Fibroblast of lung (primary cell): ENCODE measurements at places on chromosomes 3 and 15.

DNA sequence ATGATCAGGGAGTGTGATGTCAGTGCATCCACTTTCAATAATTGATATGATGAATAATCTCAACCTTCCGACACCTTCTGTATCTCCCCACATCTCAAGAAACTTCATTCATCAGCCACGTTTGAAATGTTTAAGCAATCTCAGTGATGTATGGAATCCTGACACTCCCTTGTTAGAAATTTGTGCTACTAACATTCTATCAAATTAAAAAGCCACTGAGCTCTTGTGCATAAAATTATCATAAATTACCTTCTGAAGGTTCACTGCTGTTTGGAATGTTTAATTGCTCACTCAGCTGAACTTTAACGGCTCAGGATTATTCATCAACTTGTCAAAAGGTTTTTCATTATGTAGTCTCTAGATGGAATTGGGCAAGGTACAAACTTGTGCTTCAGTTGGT lies 108.4 kb upstream of the DPH6 start:
- no peak for DNase-seq

DNA sequence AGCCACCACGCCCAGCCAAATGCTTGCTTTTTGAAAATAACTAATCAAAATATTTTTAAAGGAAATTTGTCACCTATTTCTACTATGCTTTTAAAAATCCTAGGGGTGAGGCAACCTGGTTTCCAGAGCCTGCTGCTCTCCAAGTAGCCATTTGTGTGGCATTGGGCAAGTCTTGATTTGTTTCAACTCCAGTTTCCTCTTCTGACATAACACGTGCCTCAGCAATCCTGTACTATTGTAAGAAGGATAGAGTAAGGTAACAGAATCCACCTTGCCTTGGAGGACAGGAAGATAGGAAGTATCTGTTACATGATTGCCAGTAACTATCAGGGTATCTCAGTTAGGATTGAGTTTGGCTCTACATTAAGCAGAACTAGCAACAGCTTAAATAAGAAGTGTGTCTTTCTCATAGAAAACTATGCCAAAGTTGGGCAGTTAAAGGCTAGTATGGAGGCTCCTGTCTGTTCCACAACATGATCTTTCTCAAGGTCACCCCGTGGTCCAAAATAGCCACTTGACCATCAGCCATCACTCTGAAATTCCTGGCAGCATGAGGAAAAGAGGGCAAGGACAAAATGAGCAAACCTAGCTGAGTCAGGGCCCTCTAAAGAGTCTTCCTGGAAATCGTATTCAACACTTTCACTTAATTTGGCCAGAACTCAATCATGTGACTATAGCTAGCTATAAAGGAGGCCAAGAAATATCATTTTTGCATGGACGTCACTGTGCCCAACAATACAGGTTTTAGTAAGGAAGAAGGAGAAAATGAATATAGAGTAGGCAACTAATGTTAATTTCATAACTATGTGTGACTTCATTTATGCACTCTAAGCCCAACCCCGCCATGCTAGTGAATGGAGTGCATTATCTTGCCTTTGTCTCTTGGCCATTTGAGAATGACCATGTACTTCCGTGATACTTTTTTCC lies 66.1 kb downstream of the HMG20A start:
- DNase-seq = no peak

DNA sequence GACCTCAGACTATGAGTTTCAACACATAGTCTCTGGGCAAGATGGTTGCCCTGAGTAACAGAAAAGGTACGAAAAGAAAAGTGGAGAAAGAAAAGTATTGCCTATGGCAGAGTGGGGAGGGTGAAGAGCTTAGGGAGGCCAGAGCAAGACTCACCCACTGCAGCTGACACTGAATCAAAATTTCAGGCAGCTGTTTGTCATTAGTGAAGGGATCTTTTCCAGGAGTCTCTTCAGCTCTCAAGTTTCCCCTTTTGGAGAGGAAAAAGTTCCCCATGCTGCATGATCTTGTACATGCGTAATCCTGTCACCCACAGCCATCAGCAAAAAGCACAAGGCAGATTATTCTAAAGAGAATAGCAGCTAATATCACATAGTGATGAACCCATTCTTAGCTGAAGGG lies 616.9 kb upstream of the GBE1 start:
- no peak for DNase-seq

DNA sequence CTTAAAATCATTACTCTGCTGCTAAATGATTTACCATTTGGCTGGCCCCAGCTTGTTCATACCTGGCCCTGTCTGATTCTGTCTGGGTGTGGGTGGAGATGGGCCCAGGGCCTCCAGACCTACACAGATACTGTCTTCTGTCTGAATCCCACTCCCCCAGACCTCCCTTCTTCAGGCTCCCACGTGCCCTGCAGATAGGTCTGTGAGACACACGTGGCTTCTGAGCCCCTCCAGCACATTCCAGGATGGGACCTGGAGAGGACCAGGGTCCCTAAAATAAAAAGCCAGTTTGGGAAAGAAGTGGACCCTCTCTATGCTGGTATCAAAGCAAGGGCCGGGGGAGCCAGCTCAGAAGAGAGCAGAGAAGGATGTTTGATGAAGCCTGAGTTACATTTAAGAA lies 14.6 kb upstream of the CEMIP start:
- DNase-seq = no peak

GRCh38 chr3:17469954-17470353 lies 272.5 kb downstream of the TBC1D5 start:
- DNase-seq = no peak

DNA sequence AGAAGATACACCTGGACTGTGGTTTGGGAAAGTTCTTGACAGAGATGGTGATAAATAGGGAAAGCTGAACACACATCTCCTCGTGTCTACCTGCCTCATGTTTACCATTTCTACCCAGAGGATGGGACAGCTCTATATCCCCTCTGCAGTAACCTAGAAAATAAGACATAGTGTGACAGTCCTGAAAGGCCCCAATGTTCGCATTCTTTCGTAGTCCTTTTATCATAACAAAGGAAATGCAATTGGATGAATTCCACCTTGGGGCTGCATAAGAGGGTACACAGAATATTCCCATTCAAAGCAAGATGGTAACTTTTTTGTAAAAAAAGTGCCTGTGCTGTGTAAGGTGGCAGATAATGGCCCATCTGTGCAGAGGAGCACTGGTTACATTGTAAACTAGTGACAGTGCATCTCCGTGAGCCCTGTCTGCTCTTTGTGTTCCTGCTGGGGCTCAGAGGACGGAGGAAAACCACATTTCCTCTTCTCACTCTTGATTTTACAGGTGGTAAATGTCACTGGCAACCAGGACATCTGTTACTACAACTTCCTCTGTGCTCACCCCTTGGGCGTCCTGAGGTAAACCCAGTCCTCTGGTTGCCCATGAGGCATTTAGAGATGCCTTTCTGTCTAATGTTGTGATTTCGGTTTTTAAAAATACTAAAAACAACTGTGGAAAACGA lies 74.3 kb downstream of the SIDT1 start:
- no peak for DNase-seq

GRCh38 chr3:174220775-174221554 lies 638.2 kb upstream of the NAALADL2 start:
- DNase-seq = no peak

- DNase-seq = no peak
Measured at GRCh38 chr3:70640481-70640880, 328.0 kb upstream of the MDFIC2 start.

- no peak for DNase-seq
Measured at GRCh38 chr15:82890995-82891390, 61.5 kb downstream of the HOMER2 start.

- no peak for DNase-seq
Measured at GRCh38 chr3:26515351-26515750, 107.2 kb upstream of the LRRC3B start.

DNA sequence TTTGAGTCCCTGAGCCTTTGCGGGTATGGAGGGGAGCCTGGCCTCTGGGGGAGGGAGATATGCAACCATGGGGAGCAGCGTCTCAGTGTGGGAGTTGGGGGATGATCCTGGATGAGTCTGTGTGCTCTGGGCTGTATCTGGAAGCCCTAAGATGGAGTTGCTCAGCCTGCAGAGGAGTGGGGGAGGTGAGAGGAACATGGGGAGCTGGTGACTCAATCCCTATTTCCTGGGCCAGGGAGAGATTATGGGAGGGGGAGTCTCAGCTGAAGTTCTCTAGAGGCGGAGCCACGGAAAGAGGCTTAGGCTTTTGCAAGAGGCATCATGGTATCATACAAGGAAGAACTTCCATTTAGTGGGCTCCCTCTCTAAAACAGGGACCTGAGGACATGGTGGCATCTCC lies 59.5 kb upstream of the TMEM115 start:
- peak; percentile 2 for DNase-seq

- DNase-seq = no peak
Measured at GRCh38 chr3:112200317-112200666, 67.2 kb upstream of the GCSAM start.

DNA sequence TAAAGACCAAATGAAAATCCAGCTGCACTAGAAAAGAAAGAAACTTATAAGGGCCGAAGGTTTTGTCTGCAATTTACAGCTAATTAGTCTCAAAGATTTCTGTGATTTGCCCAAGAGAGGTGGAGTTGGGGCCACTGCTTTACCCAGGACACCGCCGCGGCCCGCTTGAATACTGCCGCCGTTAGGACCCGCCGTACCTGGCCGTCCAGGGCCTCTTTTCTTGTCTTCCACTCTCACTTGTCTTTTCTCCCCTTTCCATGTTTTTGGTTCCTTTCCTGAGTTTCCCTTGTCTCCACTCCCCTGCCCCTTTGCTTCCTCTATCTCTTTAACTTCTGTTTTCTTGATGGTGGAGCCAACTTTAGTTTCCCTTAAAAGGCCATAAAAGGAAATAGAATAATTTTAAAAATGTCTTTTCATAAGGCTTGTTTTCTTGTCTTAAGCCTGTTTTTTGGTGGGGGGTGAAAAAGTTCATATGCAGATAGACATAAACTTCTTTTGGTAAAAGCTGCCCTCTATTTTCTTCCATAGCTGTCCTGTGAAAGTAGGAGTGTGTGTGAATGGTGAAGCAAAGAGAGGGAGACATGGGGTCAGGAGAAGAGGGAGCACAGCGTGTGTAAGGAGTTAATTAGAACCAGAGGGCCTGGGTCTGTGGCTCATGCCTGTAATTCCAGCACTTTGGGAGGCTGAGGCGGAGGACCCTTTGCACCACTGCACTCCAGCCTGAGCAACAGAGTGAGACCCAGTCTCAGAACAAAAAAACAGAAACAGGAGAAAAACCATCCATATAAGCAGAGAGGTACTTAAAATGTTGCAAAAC lies 16.0 kb upstream of the CCNL1 start:
- peak; percentile 51 for DNase-seq

GRCh38 chr3:51802106-51802703 lies 23.2 kb upstream of the IQCF6 start:
- DNase-seq = no peak

DNA sequence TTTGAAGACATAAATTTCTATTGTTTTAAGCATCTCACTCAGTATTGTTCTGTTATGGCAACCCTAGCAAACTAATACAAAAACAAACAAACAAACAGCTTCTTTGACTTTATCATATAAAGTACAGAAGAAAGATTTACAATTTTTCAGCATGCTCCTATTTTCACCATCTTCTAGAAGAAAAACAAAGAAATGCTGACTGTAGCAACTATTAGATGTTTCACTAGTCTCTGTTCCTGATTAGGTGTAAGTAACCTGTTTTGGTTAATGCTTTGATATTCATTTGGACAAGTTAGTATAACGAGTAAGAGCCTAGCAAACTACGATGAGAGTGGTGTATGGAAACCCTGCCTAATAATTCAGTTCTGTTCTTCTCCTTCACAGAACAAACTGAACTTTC lies 478.5 kb downstream of the NAALADL2 start:
- DNase-seq = no peak

DNA sequence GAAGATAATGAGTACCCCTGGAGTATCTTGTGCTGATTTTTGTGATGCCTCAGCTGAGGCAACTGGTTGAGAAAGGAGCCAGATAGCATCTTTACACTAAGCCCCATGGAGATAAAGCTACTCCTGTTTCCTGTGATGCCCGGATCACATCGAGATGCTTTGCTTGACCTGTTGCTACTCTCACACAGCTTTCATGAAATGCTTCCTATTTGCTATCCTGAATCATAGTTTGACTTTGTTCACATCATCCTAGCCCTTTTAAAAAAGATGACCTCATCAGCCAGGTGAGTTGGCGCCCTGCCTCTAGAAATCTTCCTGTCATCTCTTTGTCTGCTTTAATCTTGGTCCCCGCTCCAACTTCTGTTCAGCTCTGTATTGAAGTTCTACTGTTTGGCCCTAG lies 409.6 kb upstream of the TBL1XR1 start:
- DNase-seq = no peak

- peak; percentile 20 for DNase-seq
Measured at GRCh38 chr15:78808550-78808949, 2.7 kb downstream of the ADAMTS7 start.

DNA sequence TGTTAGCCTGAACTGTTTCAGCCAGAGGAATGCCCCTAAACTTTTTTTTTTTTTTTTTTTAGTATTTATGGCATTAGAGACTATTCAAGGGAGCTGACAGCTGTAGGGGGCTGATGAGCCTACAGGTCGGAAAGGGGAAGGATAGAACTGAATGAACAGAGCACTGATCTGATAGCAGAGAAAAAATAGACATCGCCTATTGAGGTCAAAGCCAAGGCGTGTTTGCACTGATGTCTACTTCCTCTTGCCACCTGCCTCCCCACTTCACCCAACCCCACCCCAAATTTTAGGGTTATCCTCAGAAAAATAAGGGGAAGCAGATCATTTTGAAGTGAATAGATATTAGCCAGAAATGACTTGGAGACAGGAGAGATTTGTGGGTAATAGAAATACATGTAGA lies 3.0 kb upstream of the ZMAT3 start:
- no peak for DNase-seq

DNA sequence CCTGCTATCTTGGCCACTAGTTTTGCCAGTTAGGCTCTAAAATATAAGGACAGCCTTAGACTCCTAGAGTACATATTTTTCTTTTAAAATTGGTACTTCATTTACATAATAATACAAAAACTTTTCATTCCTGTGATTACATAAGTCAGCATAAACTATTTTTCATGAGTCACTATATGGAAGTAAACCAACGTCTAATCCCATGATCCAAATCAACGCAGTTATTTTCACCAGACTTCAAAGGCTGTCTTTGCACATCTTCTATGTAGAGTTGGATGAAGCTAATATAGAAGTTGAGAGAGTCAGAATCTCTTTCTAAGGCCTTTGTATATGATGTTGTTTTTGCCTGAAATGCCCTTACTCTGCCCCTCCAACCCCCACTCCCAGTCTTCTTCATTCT lies 7.6 kb upstream of the MFSD1 start:
- no peak for DNase-seq

GRCh38 chr3:183239046-183239445 lies 14.0 kb upstream of the B3GNT5 start:
- no peak for DNase-seq

DNA sequence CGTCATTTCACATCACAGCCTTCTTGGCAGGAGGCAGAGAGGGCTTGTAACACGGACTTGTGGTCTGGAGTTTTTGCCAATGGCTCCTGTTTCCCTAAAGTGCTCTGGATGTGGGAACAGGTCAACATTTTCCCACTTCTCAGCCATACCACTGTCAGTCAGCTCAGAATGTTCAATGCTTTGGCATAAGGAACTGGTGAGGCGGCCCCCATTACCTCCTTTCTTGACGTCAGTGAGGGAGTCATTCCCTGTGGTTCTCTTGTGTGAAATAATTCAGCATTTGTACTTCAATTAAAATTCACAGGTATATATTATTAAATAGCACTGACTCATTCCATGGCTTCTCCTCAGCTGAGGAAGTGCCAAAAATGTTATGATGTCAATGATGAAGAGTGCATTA lies 167.1 kb downstream of the P3H2 start:
- peak; percentile 29 for DNase-seq

GRCh38 chr3:27486336-27486735 lies 2.2 kb upstream of the SLC4A7 start:
- DNase-seq = no peak

- no peak for DNase-seq
Measured at GRCh38 chr3:32470362-32470761, 32.3 kb downstream of the CMTM6 start.
